ENCODE measurements at places on chromosomes 5 and 9.

DNA sequence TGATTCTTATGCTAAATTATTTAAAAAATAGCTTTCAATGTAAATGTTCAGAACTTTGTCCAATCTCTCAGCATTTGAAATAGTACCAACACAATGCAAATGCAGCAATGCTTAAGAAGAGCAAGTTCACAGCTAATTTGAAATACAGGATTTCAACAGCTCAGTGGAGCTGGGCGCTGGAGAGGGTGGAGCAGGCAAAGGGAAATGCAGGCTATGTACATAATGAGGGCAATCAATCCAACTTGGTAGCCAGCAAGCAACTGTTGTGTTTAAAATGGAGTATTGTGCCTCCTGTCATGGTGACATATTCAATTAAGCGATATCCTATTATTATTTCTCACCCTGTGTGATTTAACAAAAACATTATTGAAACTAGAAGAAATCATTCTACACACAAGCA lies 568.8 kb downstream of the PSAT1 start:
- DNase-seq, result no peak

GRCh38 chr5:122565331-122565730 lies 209.5 kb upstream of the SNX2 start:
- DNase-seq, result no peak

DNA sequence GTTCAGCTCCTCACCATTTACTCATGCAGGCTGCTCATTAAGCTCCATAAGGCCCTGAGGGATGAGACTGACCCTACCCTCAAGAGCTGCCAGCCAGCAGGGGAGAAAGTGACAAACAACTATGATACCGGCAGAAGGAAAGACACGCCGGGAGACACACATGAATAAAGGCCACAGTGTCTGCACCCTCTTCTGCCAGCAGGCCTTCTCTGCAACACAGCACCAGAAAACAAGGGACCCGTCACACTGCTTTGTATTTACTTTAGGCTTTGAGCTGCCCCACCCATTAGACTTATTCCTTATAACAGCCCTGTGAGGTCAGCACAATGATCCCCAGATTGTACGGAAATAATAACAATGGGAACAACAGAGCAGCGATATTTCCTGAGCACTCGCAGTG lies 7.2 kb downstream of the GABBR2 start:
- DNase-seq, result no peak

- DNase-seq, result peak; percentile 49
These were observed 97.1 kb downstream of the ENTREP1 start for GRCh38 chr9:69421908-69422801.

GRCh38 chr9:77947651-77948050 lies 84.0 kb downstream of the GNAQ start:
- no peak for DNase-seq

- no peak for DNase-seq
These were observed 488.5 kb downstream of the CTNND2 start for GRCh38 chr5:11415751-11416150.

- no peak for DNase-seq
These were observed 81.6 kb downstream of the PPP2R2B start for GRCh38 chr5:146796911-146797310.

GRCh38 chr9:130634191-130634768 lies 30.1 kb upstream of the PRDM12 start:
- DNase-seq, result no peak

All from 8988T (cell line).